ENCODE measurements at places on chromosomes 16 and 17.

DNA sequence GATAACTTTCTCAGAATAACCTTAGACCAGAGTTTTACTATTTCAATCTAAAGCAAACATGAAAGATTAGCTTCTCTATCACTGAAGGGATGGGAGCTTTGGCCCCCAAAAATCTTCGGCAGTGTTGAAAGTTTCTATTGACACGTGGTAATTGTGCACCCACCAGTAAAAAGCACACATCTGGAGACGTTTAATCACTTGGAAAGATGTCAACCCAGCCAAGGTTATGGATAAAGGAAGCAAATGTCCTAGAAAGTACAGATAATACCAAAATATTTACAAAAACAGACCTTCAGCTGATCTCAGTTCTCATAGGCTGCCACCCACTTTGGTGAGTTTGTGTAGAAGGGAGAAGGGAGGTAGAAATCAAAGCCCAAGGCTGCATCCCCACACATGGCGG lies 5.3 kb downstream of the MYCBPAP start:
- no peak for DNase-seq

- DNase-seq = no peak
Measured at GRCh38 chr16:69611103-69611640, 45.4 kb downstream of the NFAT5 start.

GRCh38 chr16:14284930-14285512 lies 213.9 kb downstream of the MRTFB start:
- DNase-seq = no peak

GRCh38 chr17:1946021-1946932 lies 78.9 kb downstream of the RTN4RL1 start:
- no peak for DNase-seq

- DNase-seq = no peak
Measured at GRCh38 chr16:52861614-52862022, 191.1 kb downstream of the CHD9NB start.

DNA sequence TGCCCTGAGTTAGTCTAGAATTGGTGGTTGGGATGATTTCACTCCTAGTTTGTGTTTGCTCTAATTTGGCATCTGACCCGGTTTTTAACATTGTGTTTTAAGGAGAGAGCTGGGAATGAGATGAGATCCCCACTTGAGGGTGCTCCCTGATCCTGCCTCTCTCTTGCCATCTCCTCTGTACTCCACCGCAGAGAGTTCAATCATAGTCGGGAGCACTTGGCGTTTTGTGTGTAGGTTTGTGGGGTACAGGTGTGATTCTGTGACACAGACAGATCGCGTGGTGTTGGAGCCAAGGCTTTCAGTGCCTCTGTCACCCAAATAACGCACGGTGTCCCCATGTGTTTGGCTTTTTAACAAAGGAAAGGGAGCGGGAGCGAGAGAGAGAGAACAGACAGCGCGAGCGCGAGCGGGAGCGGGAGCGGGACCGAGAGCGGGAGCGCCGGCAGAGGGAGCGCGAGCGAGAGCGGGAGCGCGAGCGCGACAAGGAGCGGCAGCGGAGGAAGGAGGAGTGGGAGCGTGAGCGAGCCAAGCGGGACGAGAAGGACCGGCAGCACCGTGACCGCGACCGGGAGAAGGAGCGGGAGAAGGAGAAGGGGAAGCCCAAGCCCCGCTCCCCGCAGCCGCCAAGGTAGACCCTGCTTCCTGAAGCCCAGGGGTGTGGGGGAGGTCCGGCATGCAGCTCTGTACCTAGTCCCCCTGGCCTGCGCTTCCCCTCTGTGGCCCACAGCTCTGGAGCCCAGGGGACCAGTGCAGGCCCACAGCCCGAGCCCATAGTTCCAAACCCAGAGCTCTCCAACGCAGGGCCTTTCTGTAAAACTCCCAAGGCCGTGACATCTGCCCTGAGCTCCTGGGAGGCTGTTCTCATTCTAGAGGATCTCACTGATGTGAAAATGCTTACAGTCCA lies 27.2 kb upstream of the IL17C start:
- DNase-seq = no peak

DNA sequence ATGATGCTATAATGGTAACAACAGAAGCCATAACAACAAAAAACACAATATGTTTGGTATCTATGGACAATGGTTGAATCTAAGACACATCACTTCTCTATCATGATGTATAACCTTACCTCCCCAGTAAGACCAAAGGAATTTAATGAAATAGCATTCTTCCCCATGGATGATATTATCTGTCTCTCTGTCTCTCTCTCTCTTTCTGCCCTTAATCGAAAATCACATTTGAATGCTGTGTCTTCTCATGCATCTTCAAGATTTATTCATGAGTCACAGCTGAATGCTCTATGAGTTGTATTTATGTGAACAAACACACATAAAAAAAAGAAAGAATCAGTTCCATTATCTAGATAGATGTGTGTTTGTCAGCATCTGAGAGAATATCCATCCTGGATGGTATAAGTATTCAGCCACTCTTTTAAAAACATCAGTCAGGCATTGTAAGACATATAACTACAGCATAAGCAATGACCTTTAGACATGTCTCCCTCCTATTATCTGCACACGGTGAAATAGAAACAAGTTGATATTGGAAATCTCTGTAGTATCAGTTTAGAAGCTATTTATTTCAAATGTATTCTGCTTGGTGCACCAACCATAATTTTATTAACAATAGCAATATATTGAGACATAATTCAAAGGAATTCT lies 433.3 kb downstream of the TOX3 start:
- no peak for DNase-seq

DNA sequence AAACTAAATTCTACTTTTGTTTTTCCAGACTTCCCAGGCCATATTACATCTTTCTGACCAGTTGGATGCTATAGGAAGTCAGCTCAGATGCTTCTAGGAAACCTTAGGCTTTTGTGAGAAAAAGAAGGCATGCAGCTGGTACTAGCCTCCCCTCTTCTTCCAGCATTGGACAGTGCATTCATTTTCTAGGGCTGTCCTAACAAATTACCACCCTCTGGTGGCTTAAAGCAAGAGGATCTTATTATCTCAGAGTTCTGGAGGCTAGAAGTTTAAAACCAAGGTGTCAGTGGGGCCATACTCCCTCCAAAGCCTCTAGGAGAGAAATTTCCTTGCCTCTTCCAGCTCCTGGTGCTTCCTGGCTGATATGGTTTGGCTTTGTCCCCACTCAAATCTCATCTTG lies 467.8 kb downstream of the SLC39A11 start:
- no peak for DNase-seq

Measured in activated CD8-positive, alpha-beta memory T cell treated with anti-CD3 and anti-CD28 coated beads for 48 hours (primary cell).